ENCODE measurements at places on chromosomes 3 and 15. TPM values are rescaled to one million over a fixed set of nuclear protein-coding genes. Genes with fewer than 3 reads are reported as not detected.
A peak's percentile ranks its signal among the peaks of the same experiment; 100 is the strongest.

RNU5B-1 gene
- not detected for total RNA-seq

PRSS50 gene
- total RNA-seq: not detected

DNA sequence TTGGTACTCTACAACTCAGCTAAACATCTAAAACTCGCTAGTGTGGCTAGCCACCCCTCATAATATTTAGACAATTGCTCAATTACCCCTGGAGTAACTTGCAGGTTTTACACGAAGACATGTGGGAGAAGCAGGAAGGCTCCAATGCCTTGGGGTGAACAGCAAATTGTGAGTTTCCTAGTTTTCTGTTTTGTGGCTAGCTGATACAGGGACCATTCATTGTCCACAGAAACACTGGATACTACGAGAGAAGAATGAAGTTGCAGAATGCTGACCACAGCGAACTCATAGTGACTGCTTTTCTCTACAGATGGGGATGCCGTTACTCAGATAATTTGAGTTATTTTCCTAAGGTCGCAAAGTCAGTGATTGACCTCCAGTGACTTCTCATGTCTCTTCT, 212.9 kb downstream of the P3H2 start:
- peak; percentile 61 for DNase-seq

DNA sequence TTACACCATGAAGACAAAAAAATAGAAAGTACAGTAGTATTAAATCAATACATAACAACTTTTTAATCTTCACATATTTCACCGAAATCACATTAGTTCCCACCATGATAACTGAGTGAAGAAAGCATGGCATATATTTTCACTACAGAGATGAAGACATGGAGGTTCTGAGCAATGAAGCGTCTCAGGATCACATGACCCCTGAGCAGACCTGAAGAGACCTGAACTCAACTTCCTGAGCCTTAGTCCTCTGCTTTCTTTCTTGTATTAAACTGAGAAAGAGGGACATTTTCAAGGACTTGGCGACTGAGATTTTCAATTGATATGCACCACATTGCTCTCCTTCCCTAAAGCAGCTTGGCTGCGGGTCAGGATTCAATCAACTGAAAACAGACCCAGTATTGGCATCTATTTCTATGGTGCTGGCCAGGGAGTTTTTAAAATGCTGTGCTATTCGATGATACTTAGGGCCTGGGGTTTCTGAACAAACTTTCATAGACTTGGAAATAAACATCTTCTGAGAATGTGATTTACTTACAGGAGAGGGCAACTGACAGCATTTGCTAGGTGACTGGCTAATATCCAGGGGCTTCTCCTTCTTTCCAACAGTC, 165.1 kb downstream of the LSAMP start:
- DNase-seq: no peak

- no peak for DNase-seq
Observed at GRCh38 chr3:179801856-179802255, 149.0 kb downstream of the USP13 start.

Data from foreskin keratinocyte (primary cell).